Germinal center (tissue), 1 donor: ENCODE measurements at places on chromosomes 7 and 10.

GRCh38 chr7:4069268-4070095 is 612.6 kb upstream of the FOXK1 start:
- no peak for DNase-seq

DNA sequence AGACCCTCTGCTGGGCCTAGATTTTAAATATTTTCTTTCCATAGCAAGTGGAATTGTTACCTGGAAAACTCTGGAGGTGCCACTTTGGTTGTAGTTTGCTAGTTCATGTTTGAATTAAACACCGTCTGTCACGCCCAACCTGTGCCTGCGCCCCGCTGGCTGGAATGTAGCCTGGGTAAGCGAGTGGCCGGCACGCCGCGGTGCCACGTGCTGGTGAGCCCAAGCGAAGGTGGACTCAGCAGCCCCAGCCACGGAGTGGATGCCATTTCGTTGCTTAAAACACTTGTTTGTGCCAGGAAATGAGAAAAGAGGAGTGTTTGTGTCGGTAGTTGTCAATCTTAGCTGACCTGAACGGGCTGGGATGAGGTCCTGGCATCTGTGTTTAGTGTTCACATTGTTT is 2.7 kb downstream of the GET4 start:
- no peak for DNase-seq

DNA sequence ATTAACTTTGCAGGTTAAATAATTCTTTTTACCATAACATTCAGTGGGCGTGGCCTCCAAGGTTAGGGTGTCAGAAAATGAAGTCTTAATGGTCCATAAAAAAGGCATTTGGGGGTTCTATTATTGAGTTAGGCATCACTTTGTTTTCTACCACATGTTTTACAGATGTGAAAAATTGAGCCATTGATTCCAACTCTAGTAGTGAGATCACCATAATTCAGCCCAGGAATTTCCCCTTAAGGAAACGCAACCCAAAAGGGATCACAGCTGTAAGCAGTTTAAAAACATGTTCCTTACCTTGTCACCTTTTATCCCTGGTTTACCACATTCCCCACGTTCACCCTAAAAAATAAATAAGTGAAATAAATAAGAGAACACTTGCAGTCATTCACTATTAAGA is 24.9 kb downstream of the COL28A1 start:
- DNase-seq, result no peak

DNA sequence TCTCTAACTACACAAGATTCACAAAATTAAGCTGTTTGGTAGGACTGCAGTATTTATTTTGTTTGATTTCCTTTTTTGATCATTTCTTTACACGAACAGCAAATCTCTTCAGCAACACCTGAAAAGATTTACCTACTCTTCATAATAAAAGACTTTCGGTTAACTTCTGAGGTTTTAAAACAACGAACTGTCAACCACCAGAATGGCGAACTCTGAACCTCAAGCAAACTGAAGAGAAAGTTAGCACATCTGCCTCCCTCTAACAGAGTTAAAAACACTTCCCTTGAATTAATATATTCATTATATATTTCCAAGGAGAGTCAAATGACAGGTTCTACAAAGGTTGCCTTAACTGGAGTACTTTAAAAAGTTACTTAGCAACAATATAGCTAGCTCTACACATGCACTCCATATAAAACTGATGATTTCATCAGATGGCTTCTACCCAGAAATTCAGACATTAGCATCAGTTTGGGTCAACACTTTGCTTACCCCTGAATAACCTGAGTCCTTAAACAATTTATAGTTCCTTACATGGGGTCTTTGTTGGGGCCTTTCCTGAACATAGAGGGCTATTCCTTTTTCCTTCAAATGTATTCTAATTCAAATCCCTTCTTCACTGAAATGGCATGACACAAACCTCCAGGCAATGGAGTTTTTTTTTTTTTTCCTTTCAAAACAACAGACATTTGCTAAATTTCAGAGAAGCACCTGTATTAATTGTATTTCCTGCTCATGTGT is 118.3 kb downstream of the SEM1 start:
- no peak for DNase-seq

DNA sequence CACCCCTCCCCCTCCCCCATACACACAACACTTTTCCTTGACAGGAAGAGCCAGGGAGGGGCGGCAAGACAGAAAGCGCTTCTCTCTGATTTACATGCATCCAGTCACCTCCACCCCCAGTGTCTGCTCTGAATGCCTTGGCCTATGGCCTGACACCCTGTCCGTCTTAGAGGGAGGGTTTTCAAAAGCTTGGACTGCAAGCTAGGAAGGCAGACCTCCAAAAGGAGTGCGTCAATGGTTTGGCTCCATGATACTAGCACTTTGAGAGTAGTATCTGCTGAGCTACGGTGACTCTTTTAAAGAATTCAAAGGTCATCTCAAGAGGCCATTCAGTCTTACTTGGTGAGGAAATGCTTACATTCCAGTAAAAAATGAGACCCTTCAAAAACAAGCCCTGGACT is 20.3 kb upstream of the PAX2 start:
- no peak for DNase-seq

DNA sequence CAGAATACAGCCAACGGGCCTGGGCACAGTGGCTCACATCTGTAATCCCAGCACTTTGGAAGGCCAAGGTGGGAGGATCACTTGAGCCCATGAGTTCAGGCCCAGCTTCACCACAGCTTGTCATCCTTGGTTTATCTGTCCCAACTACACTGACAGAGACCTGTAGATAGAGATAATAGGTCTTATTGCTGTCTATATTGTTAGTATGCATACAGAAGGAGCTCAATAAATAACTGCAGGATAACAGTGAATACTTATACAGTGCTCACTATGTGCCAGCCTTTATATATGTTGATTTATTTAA is 1.3 kb downstream of the CNPY4 start:
- DNase-seq, result no peak

- DNase-seq, result no peak
Observed at GRCh38 chr7:25025218-25025671, 45.3 kb upstream of the OSBPL3 start.

DNA sequence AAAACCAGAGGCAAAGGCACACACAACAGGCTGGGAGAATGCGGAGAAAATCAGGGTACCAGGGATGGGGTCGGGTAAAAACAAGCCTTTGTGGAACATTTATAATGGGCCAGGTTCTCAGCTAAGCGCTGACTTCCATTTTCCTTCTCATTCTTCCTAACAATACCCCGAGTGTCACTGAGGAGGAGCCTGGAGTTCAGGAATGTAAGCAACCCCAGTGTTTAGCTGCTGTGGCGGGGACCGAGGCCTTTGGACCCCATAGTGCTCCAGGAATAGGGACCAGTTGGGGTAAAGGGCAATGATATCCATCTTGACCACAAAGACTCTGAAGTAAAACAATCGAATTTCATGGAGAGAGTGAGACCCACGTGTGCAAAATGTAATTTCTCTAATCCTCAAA is 34.2 kb downstream of the GRB10 start:
- DNase-seq, result no peak

- DNase-seq, result no peak
Observed at GRCh38 chr7:29197916-29198315, 3.3 kb downstream of the CHN2 start.

DNA sequence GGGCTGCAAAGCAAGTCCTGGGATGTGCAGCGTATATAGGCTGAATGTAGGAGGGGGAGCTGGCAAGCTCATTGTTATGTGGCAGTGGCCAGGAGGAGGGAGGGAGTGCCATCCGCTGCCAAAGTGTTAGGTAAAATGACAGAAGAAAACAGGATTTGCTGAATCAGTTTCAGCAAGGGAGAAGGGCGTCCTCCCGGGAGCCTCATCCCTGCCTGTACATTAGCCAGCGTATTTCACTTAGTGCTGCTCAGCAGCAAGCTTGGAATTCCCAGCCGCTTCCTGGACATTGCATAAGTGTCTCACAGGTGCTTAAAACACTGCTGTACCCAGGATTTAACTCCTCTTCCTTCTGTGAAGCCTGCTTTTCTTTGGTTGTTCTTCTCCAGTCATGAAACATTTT is 2.5 kb downstream of the NIPSNAP2 start:
- no peak for DNase-seq

DNA sequence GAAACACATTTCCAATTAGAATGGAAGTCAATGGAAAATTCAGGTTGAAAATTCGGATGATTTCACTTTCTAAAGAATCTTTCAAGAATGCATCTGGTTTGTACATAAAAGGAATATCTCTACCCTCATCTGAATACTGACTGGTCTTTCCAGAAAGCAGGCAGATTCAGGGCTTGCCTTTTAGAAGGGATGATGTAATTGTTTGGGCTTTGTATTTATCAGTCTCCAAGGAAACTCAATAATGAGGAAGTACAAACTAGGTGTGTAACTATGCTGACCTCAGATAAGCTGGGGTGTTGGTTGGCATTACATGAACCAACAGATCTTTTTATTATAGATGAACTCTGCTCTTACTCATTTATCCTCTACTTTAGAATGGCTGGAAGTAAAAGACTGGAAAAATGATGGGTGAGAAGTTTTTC is 24.1 kb downstream of the PDLIM1 start:
- DNase-seq, result peak; percentile 63

- no peak for DNase-seq
Observed at GRCh38 chr10:72598769-72599701, 26.8 kb downstream of the MICU1 start.

DNA sequence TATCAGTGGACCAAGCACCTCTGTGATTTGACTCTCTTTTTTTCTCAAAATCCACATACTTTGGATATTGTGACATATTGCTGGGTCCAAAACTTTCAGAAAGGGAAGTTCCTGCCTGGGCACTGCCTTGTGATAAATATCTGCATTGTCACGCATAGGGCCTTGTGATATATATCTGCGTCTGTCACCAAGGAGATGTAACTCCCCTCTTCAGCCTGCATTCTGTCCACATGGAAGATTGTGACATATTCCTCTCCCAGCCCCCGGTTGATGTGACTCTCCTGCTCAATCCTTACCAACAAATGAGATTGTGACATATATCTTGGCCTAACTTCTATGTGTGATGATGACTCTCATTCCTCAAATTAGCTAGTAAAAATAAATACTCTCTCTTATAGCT is 25.4 kb upstream of the ZNF107 start:
- no peak for DNase-seq

DNA sequence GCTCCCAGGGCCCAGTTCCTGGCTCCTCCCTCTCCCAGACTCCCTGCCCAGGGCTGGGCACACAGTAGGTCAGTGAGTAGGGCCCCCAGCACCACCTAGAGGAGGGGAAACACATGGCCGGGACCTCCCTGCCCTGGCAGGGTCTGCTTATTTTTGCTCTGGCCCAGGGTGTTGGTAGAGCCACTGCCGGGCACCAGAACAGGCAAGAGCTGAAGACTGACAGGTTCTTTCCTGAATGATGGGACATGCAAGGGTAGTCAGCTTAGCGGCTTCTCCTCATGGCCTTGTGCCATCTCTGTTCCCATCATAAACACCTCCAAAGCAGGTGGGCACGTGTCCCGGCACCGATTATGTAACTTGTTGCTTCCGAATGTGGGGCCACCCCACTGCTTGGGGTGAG is 86.5 kb downstream of the NEURL1 start:
- DNase-seq, result no peak

GRCh38 chr10:97195706-97196222 is 10.0 kb upstream of the SLIT1 start:
- DNase-seq, result no peak

- DNase-seq, result no peak
Observed at GRCh38 chr7:28108747-28109146, 71.8 kb downstream of the JAZF1 start.

DNA sequence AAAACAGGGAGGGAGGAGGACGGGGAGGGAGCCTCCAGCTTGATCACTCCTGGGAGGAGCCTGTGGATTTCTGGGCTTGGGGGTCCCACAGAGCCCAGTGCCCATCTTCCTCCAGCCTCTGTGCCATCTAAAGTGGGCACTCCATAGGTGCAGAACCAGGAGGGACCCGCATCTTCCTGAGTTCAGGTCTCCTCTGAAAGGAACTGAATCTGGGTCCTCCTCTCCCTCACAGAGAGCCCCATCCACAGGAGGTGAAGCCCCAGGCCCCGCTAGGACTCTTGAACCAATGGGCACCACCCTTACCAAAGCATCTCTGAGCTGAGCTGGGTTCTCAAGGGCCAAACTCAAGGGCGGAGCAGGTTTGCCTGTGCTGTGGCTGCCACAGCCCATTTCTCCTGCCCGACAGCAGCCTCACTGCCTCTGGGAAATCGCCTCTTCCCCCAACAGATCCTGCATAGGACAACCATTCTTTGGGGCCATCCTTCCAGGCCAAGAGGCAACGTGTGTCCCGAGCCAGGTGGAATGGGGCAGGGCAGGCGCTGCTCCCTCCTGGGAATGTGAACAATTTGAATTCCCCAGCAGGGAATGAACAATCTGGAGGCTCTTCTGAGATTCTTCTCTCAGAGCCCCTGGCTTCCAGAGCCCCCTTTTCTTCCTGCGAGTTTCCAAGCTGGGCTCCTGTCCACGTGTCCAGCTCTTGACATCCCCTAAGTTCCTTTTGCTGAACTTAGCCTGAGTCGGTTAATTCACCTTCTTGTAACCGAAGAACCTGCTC is 411.0 kb upstream of the FOXK1 start:
- DNase-seq, result no peak

- DNase-seq, result no peak
Observed at GRCh38 chr10:24616536-24616935, 107.2 kb downstream of the ARHGAP21 start.

DNA sequence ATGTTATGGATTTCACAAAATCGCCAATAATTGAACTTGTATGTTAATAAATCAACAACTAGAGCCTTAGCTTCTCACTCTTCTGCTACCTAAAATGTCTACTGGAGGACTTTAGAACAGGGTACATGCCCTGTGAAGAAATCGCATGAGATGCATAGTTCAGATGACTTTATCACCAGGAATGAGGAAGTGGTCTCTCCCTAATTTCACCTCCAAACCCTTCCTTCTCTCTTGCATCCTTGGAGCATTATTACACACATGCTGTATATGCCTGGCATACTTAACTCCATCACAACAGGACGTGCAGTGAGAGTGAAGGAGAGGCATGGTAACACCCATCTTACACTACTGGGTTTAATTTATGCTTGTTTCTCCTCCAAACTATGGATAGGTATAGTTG is 27.8 kb downstream of the RHEB start:
- DNase-seq, result no peak

DNA sequence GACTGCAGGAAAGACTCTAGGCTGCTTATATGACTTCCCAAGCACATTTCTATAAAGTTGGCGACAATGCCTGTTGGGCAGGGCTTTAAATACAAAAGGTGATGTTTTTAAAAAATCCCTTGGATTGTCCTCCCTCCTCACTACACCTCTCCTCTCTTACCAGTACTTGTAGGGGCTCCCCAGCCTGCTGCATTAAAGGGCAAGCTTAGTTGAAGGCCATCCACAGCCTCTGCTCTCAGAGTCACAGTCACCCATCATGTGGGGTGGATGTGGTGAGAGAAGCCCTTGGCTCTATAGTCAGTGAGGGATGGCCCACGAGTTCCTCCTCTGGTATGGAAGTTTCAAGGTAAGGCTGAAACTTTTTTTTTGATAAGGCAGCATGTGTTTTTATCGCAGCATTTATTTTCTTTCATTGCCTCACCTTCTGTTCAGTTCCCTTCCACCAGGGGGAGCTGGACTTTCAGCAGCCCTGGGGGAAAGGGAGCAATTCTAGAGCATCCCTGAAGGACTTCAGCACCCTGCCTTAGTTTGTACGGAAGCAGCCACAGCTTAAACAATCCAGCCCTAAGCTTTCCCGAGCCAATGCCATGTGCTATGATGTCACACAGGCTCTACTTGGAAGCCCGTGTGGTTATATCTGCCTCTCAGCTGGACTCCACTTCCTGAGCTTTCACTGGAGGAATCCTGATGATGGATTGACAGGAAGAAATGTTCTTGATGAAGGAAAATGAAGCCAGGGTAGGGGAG is 131.9 kb downstream of the CALCR start:
- DNase-seq, result peak; percentile 36

- DNase-seq, result no peak
Observed at GRCh38 chr10:119431034-119431772, 111.3 kb downstream of the RGS10 start.
